ENCODE measurements at places on chromosomes 5 and 9.

GRCh38 chr5:180067986-180068385 is 3.6 kb downstream of the RNF130 start:
- H3K27ac ChIP-seq, result no peak overlapping the region
- DNase-seq, result no peak
- H3K36me3 ChIP-seq, result no peaks in the 10 kb centered on the region
- no peak overlapping the region for H3K4me3 ChIP-seq

GRCh38 chr9:125409217-125409636 is 147.6 kb downstream of the GAPVD1 start:
- H3K27me3 ChIP-seq, result peaks cover 58% of the 10 kb centered on the region
- no peak overlapping the region for H3K27ac ChIP-seq
- peaks cover 15% of the 10 kb centered on the region for H3K4me1 ChIP-seq
- DNase-seq, result no peak
- H3K36me3 ChIP-seq, result no peaks in the 10 kb centered on the region
- H3K4me3 ChIP-seq, result peak overlapping the region; percentile 61

GRCh38 chr5:1038417-1039209 is 30.0 kb downstream of the NKD2 start:
- no peak for DNase-seq
- H3K4me1 ChIP-seq, result no peaks in the 10 kb centered on the region
- H3K36me3 ChIP-seq, result no peaks in the 10 kb centered on the region
- H3K27me3 ChIP-seq, result peaks cover 3% of the 10 kb centered on the region
- no peak overlapping the region for H3K4me3 ChIP-seq

GRCh38 chr5:42991404-42992087 is 48.6 kb downstream of the ANXA2R start:
- peaks cover 51% of the 10 kb centered on the region for H3K4me1 ChIP-seq
- H3K27me3 ChIP-seq, result peaks cover 7% of the 10 kb centered on the region
- H3K4me3 ChIP-seq, result peak overlapping the region; percentile 97
- peaks cover 32% of the 10 kb centered on the region for H3K36me3 ChIP-seq
- peak overlapping the region; percentile 99 for H3K27ac ChIP-seq
- peak; percentile 31 for DNase-seq

- no peaks in the 10 kb centered on the region for H3K4me1 ChIP-seq
- H3K4me3 ChIP-seq, result no peak overlapping the region
- H3K27me3 ChIP-seq, result no peaks in the 10 kb centered on the region
- H3K36me3 ChIP-seq, result no peaks in the 10 kb centered on the region
- H3K27ac ChIP-seq, result no peak overlapping the region
Observed at GRCh38 chr5:169126481-169127021, 174.4 kb downstream of the SLIT3 start.

DNA sequence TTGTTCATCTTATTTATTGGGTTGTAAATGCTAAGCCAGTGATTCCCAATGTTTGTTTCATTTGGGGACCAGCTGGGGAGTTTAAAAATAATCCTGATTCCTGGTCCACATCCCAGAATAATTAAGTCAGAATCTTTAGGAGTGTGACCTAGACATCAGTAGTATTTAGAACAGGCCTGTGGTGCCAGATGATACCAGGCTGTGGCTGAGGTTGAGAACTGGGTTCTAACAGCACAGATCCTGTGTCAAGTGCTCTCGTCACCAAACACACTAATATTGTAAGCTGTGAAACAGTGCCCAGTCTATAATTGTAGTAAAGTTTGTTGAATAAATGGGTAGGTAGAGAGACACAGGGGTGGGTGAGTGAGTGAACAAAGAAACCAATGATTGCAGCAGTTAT is 172.1 kb upstream of the PPP1R2B start:
- peaks cover 11% of the 10 kb centered on the region for H3K27me3 ChIP-seq
- H3K4me3 ChIP-seq, result no peak overlapping the region
- peaks cover 3% of the 10 kb centered on the region for H3K4me1 ChIP-seq
- DNase-seq, result no peak
- no peak overlapping the region for H3K27ac ChIP-seq
- H3K36me3 ChIP-seq, result no peaks in the 10 kb centered on the region

DNA sequence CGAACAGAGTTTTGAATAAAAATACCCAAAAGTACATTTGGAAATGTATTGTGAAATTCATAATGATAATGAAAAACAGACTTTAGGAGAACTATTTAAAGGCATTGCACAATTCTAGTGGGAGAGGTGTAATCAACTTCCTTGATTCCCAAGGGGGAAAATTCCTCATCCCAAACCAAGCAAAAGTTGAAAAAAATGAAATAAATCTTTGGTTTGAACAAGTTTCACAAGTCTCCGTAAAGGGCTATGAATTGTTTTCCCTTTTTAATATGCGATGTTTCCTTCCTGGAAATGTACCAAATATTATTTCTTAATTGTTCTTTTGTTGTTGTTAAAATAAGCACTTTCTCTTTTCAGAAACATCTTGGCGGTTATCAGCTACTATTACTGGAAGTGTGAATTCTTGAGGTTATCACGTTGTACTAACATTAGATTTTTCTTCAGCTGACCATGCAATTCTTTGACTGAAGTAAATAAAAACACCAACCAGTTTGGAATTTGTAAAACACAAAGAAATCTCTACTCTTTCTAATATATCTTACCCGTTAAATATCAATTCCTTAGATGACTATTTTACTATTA is 59.3 kb downstream of the SVEP1 start:
- H3K4me3 ChIP-seq, result no peak overlapping the region
- no peaks in the 10 kb centered on the region for H3K4me1 ChIP-seq
- DNase-seq, result no peak
- no peak overlapping the region for H3K27ac ChIP-seq
- no peaks in the 10 kb centered on the region for H3K27me3 ChIP-seq

GRCh38 chr5:79771387-79771786 is 81.8 kb downstream of the CMYA5 start:
- H3K27ac ChIP-seq, result no peak overlapping the region
- no peak overlapping the region for H3K4me3 ChIP-seq
- no peaks in the 10 kb centered on the region for H3K4me1 ChIP-seq
- DNase-seq, result no peak

DNA sequence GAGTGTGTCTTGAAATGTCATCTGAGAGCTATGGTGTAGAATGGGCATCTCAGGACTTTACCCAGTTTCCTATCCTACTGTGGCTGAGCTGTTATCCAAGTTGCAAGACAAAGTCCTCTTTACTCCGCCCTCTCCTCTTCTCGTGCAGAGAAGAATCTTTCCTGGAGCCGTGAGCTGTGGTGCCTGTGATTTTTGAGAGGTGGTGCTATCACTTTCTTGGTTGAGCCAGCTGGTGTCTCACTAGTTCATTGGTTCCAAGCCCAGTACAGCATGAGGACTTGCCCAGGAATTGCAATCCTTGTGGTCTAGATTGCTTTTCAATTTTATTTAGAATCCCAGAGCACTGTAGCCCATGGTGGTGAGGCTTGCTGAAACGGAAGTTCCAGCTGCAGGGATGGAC is 2300.3 kb downstream of the MAT2B start:
- H3K4me1 ChIP-seq, result no peaks in the 10 kb centered on the region
- no peak for DNase-seq
- no peaks in the 10 kb centered on the region for H3K36me3 ChIP-seq
- H3K4me3 ChIP-seq, result no peak overlapping the region
- H3K27me3 ChIP-seq, result no peaks in the 10 kb centered on the region
- H3K27ac ChIP-seq, result no peak overlapping the region

GRCh38 chr5:149044453-149045088 is 18.3 kb downstream of the SH3TC2 start:
- DNase-seq, result no peak
- H3K36me3 ChIP-seq, result no peaks in the 10 kb centered on the region
- no peaks in the 10 kb centered on the region for H3K4me1 ChIP-seq
- peaks cover 4% of the 10 kb centered on the region for H3K27me3 ChIP-seq
- H3K27ac ChIP-seq, result no peak overlapping the region
- no peak overlapping the region for H3K4me3 ChIP-seq

- peaks cover 73% of the 10 kb centered on the region for H3K4me1 ChIP-seq
- peaks cover 17% of the 10 kb centered on the region for H3K36me3 ChIP-seq
- H3K27me3 ChIP-seq, result no peaks in the 10 kb centered on the region
- H3K27ac ChIP-seq, result peak overlapping the region; percentile 98
Observed at GRCh38 chr5:1104327-1105006, 7.4 kb downstream of the SLC12A7 start.

- H3K27me3 ChIP-seq, result no peaks in the 10 kb centered on the region
- H3K4me1 ChIP-seq, result no peaks in the 10 kb centered on the region
- H3K36me3 ChIP-seq, result peaks cover 1% of the 10 kb centered on the region
- H3K27ac ChIP-seq, result no peak overlapping the region
- no peak for DNase-seq
Observed at GRCh38 chr5:56211298-56211865, 21.7 kb downstream of the ANKRD55 start.

DNA sequence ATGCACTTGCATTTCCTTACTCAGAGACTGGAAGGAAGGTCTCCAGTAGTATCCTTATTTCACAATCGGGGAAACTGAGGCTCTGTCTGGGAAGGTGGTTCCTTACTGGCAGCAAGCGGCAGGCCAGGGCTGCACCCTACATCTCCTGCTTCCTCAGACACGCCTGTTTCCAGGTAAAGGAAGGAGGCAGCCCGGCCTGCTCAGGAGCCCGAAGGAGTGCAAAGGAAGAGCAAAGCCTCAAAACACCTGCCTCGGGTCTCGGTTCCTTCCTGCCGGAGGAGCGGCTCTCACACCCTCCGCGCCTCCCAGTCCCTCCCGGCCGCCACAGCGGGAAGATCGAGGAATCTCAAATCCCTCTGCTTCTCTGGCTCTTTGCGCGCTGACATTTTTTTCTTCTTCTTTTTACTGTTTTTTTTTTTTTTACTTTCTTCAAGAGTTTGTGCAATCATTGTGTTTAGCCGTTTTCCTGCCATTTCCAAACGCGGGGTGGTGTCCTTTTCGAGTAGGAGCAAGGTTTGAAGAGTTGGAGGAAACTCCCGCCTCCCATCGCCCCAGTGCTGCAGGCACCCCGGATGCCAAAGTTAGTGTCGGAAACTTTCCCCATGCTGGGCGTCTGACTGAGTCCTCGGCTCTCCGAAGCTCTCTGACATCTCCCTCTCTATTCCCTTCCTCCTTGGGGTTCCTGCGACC is 1.0 kb downstream of the GGTA1 start:
- no peaks in the 10 kb centered on the region for H3K36me3 ChIP-seq
- no peak overlapping the region for H3K27ac ChIP-seq
- H3K27me3 ChIP-seq, result peaks cover 79% of the 10 kb centered on the region
- DNase-seq, result peak; percentile 24
- peaks cover 16% of the 10 kb centered on the region for H3K4me1 ChIP-seq

DNA sequence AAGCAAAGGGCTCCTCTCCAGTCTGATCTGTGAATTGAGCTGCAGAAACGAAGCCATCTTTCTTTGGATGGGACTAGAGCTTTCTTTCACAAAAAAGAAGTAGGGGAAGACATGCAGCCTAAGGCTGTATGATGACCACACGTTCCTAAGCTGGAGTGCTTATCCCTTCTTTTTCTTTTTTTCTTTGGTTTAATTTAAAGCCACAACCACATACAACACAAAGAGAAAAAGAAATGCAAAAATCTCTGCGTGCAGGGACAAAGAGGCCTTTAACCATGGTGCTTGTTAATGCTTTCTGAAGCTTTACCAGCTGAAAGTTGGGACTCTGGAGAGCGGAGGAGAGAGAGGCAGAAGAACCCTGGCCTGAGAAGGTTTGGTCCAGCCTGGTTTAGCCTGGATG is 82.1 kb downstream of the PIK3R1 start:
- H3K36me3 ChIP-seq, result peaks cover 61% of the 10 kb centered on the region
- no peaks in the 10 kb centered on the region for H3K27me3 ChIP-seq
- no peaks in the 10 kb centered on the region for H3K4me1 ChIP-seq
- H3K27ac ChIP-seq, result no peak overlapping the region
- DNase-seq, result no peak

GRCh38 chr5:178582291-178582690 is 7.9 kb downstream of the COL23A1 start:
- H3K4me1 ChIP-seq, result no peaks in the 10 kb centered on the region
- DNase-seq, result no peak
- no peak overlapping the region for H3K4me3 ChIP-seq
- no peaks in the 10 kb centered on the region for H3K36me3 ChIP-seq
- peaks cover 52% of the 10 kb centered on the region for H3K27me3 ChIP-seq
- no peak overlapping the region for H3K27ac ChIP-seq

GRCh38 chr5:17713301-17713700 is 79.0 kb downstream of the TAF11L14 start:
- no peaks in the 10 kb centered on the region for H3K4me1 ChIP-seq
- H3K27ac ChIP-seq, result no peak overlapping the region
- no peaks in the 10 kb centered on the region for H3K27me3 ChIP-seq
- no peak for DNase-seq
- no peaks in the 10 kb centered on the region for H3K36me3 ChIP-seq

GRCh38 chr5:129541648-129542251 is 81.7 kb downstream of the ADAMTS19 start:
- DNase-seq, result no peak
- no peaks in the 10 kb centered on the region for H3K36me3 ChIP-seq

DNA sequence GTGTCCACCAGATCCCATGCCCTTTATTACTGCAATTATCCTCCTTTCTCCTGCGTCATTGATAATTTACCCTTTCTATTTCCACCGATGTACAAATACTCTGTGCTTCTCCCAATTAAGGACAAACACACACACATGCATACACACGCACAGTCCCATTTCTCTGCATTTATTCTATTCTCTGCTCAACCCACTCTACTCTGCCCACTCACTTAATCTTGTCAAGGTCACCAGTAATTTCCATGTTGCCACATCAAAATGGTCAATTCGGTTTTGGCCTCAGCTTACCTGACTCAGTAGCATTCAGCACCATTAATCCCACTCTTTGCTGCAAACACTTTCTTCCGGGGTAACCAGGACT is 14.6 kb upstream of the STRBP start:
- H3K36me3 ChIP-seq, result no peaks in the 10 kb centered on the region
- no peak overlapping the region for H3K27ac ChIP-seq
- peaks cover 15% of the 10 kb centered on the region for H3K27me3 ChIP-seq

DNA sequence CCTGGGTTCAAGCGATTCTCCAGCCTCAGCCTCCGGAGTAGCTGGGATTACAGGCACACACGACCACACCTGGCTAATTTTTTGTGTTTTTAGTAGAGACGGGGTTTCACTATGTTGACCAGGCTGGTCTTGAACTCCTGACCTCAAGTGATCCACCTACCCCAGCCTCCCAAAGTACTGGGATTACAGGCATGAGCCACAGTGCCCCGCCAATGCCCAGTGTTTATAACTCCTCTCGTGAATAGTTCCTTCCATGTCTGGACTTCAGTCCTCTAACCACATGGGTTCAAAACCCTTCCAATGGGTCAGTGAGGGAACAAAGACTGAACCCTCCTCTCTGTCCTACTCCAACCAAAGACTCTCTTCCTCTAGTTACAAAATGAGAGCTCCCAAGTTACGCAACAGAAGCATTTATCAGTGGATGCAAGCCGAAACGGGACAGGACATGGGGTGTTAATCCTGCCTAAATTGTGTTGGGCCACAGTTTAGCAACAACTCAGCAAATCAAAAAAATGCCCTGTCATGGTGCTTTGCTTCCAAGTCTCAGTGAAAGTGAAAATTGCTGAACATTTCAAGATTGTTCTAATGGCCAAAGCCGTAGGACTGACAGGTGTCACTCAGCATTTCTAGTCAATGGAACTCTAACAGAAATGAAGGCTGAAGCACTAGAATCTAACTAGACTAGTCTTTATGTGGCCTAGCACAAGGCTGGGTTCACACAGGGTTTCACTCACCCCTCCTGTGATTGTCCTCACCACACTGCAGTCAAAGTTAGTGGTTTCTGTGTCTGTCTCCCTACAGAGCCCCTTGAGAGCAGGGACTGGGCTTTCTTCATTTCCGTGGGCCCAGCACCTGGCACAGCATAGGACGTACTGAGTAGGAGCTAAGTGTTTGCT is 3.2 kb upstream of the TMEM245 start:
- H3K27me3 ChIP-seq, result no peaks in the 10 kb centered on the region
- H3K27ac ChIP-seq, result no peak overlapping the region
- DNase-seq, result no peak
- peaks cover 23% of the 10 kb centered on the region for H3K4me1 ChIP-seq
